ENCODE measurements at places on chromosomes 2 and 18.

GRCh38 chr2:96320728-96321622, 4.1 kb upstream of the ITPRIPL1 start:
- no peak for DNase-seq
- H3K4me3 ChIP-seq: peak overlapping the region; percentile 27
- H3K4me1 ChIP-seq: peaks cover 4% of the 10 kb centered on the region
- no peaks in the 10 kb centered on the region for H3K36me3 ChIP-seq

DNA sequence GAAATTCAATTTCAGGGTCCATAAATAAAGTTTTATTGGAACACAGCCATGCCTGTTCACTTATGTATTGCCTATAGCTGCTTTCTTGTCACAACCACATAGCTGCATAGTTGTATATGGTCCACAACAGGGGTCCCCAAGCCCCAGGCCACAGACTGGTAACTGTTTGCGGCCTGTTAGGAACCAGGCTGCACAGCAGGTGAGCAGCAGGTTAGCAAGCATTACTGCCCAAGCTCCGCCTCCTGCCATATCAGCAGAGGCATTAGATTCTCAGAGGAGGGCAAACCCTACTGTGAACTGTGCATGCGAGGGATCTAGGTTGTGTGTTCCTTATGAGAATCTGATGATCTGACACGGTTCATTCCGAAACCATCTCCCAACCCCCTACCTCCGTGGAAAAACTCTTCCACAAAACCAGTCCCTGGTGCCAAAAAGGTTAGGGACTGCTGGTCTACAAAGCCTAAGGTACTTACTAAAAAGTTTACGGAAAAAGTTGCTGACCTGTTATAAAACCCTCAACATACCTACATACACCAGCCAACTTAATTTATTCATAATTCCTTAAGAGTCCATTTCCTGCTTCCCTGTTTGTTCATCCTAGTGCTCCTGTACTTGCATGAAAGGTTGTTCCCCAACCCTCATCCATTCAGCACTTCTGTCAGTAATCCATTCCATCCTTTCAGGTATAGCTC, 40.1 kb downstream of the NDUFAF7 start:
- no peak overlapping the region for H3K27ac ChIP-seq
- no peak overlapping the region for H3K4me3 ChIP-seq
- H3K27me3 ChIP-seq: no peaks in the 10 kb centered on the region
- no peaks in the 10 kb centered on the region for H3K4me1 ChIP-seq
- no peak for DNase-seq

- H3K27me3 ChIP-seq: no peaks in the 10 kb centered on the region
- H3K4me3 ChIP-seq: no peak overlapping the region
- H3K36me3 ChIP-seq: peaks cover 57% of the 10 kb centered on the region
- no peak overlapping the region for H3K27ac ChIP-seq
- DNase-seq: no peak
These were observed 29.7 kb downstream of the HADHA start for GRCh38 chr2:26214759-26215158.

GRCh38 chr2:193580176-193580950, 1385.6 kb upstream of the TMEFF2 start:
- no peaks in the 10 kb centered on the region for H3K4me1 ChIP-seq
- no peaks in the 10 kb centered on the region for H3K36me3 ChIP-seq
- H3K27me3 ChIP-seq: no peaks in the 10 kb centered on the region

DNA sequence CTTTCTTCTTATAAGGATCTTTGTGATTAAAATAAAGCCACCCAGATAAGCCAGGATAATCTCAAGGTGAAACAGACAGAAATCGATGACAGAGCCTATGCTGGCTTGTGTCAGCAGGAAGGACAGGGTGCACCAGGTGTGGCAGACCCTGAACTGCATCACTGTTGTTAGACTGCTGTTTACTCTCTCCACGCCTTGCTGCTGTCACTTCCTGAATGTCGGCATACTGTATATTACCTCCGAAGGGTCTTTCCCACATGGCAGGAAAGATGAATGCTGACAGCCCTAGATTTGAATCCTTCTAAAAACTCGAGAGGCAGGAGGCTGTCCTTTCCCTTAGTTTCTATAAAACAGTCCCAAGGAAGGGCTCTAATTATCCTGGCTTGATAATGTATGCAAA, 18.9 kb upstream of the TMEM163 start:
- no peaks in the 10 kb centered on the region for H3K36me3 ChIP-seq
- DNase-seq: no peak
- no peaks in the 10 kb centered on the region for H3K27me3 ChIP-seq
- H3K27ac ChIP-seq: no peak overlapping the region
